ENCODE measurements at places on chromosomes 7 and 10.

DNA sequence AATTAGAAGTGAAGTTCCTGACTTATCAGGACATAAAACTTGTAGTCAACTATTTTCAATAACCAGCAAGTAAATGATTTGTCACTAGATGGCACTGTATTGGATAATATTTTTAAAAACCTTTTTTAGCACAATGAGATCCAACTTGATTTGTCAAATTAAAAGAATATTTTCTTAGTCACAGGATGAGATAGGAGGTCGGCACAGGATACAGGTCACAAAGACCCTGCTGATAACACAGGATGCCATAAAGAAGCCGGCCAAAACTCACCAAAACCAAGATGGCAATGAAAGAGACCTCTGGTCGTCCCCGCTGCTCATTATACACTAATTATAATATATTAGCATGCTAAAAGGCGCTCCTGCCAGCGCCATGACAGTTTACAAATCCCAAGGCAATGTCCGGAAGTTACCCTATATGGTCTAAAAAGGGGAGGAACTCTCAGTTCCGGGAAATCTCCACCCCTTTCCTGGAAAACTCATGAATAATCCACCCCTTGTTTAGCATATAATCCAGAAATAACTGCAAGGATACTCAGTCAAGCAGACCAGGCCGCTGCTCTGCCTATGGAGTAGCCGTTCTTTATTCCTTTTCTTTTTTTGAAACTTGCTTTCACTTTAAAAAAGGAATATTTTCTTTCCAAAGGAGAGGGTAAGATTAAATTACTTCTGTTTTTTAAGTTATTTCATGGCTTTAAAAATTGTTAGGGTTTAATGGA, 255.7 kb upstream of the MKLN1 start:
- DNase-seq = no peak

GRCh38 chr10:21463436-21463835, 62.0 kb downstream of the SKIDA1 start:
- no peak for DNase-seq

DNA sequence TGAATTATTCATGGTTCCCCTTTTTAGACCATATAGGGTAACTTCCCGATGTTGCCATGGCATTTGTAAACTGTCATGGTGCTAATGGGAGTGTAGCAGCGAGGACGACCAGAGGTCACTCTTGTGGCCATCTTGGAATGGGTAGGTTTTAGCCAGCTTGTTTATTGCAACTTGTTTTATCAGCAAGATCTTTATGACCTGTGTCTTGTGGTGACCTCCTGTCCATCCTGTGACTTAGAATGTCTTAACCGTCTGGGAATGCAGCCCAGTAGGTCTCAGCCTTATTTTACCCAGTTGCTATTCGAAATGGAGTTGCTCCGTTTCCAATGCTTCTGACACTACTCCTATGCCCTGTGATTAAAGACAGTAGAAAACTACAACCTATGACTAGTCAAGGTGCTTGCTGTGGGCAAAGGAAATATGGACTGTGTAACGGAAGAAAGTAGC, 18.8 kb upstream of the PAXIP1 start:
- no peak for DNase-seq

GRCh38 chr7:38274927-38275620, 1.6 kb upstream of the TARP start:
- DNase-seq = no peak

- no peak for DNase-seq
These were observed 59.4 kb upstream of the ZNF438 start for GRCh38 chr10:31090894-31091607.

DNA sequence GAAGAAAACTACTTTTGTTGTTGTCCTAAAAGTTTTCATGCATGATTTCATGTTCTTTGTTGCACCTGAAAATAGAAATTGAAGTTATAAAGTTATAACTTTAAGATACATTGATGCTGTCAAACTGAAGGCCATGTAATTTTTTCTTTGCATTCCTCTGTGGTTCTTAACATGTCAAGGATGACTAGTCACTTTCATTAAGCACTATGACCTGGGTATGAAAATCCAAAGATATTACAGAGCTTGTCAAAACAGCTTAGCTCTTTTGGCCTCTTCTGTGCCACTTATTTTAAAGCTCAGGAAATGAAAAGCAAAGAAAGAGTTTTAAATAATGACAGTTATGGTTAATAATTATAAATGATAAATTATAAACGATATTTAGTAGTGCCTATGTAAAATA, 241.6 kb upstream of the CACNA2D1 start:
- no peak for DNase-seq

DNA sequence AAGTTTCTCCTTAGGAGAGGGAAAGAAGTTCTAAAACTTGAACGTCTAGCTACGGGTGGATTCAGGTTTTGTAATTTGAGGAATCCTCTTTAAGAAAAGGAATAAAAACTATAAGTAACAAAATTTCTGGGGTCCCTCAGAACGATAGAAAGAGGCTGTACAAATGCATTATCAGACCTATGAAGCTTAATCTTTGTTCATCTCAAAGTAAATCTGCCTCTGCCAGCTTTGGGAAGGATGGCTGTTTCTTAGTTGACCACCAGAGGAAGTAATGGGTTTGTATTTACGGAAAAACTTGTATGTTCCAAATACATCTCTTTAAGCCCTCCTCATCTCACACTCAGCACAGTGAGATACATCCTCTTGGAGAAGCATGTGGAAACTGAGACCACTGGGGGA, 864 bp downstream of the PSTK start:
- DNase-seq = no peak

GRCh38 chr10:118922226-118922625, 107.3 kb upstream of the NANOS1 start:
- no peak for DNase-seq

DNA sequence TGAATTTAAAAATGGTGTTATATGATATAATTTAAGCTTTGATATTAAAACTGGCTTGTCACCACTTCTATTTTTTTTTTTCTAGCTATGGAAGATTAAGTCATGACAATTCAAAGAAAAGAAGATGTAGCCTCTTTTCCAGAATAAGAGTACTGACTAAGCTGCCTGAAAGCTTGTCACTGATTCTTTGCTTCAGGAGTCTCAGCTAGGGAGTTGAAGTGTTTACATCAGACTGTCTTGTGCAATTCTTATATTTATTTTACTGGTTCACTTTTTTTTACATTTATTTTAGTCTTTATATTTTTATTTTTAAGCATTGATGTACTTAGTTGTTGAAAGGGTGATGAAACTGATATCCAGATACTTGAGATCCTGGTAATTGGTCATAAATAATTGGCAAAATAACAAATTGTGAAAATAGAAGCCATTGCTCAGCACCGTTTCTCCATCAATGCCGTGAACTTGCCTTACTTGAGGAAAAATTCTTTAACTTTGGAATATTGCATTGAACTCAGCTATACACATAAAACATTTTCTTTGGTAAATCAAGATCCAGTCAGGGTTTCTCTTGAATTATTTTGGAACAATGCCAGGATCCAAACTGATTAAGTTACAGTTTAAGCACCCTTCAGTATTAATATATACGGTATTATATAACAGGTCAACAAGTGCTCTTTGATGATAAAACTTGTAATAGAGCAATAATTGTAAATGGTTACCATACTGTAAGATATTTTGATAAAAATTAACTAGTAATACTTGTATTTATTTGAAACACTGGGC, 156.4 kb downstream of the PHTF2 start:
- no peak for DNase-seq

DNA sequence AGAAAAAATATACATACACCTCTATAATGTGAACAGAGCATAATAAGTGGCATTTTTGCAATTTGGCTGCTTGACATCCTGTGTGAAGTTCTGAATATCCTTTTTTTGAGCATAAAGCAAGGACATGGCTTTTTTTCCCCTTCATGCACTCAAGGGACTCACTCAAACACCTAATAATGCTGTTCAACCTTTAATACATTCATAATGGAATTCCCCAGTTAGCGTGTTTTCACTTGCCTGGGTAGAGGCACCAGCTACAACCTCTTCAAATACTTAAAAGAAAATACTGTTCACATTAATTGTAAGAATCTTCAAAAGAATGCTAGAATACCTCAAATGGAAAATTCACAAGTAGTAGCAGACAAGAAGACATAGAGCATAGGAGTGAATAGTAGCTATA, 316.8 kb downstream of the PCDH15 start:
- no peak for DNase-seq

DNA sequence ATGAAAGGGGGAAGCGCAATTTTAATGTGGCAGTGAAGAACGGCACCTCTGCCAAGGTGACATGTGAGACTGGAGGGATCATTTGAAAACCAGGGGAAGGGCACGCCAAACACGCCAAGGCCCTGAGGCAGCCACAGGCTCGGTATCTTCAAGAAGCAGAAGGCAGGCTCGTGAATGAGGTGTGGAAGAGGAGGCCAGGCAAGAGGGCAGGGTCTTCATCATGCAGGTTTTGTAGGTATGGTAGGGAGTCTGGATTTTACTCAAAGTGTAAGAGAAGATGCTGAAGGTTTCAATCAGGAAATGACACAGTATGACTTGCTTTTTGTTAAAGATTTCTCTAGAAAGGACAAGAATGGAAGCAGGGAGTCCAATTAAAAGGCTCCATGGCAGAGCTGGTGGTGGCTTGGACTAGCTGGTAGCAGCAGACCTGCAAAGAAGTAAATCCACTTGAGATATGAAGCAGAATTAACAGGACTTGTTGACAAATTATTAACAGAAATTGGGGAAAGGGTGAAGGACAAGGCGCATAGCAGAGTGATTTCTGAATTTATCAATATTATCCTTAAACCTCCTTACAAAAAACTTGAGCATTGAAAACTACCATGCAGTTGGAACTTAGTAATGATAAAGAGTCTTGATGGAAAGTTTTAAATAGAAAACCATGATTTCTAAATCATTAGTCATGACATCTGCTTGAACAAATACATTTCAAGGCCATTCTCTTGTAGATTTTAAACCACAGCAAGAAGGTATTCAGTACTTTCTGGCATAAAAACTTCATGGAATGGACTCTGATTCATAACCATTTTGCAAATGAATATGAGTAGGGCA, 70.4 kb downstream of the COA1 start:
- DNase-seq = no peak

GRCh38 chr10:24851629-24852028, 100.8 kb downstream of the PRTFDC1 start:
- peak; percentile 2 for DNase-seq

DNA sequence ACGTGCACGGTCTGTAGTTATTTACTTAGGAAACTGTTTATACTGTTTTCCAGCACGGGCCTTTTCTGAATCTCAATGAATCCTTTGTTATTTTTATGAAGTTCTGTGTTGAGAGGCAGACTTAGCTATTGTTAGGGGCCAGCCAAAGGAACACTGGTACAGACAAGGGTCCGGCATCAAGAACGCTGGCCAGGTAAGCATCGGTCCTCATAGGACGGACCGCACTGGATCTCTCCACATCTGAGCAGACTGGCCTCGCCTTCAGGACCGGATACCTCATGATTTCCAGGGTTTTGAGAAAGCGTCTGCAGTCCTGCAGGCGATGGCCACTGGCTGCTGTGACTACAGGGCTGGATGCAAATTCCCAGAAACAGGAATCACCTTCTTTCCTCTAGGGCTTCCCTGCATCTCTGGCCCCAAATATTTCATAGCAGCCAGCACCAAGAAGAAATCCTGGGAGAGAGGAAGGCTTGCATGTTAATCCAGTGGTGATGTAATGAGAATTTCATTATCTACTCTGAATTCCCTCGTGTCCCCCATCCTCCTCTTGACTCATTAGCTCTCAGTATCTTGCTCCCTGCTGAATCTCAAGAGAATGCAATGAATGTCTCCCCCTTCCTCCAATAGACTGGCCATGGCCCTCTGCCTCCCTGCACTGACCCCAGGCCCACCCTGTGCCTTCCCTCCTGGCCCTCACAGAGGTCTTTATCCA, 325.4 kb upstream of the NPVF start:
- DNase-seq = no peak

DNA sequence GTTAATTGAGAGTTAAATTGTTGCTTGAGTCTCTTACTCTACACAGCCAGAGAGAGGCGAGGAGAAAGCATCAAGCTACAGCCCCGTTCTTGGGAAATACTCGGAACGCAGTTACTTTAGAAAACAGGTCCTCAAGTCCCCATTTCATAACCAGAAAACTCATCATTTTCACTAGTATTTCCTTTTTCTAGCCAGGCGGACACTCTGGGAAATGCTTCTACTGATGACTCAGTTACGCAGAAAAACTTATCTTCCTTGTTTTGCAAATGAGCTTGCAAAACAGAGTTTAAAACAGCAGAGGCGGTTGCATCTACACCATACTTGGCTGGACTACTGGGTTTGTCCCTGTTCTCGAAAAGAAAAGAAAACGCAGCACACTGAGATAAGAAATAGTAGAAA, 111.4 kb upstream of the FGFR2 start:
- DNase-seq = no peak

DNA sequence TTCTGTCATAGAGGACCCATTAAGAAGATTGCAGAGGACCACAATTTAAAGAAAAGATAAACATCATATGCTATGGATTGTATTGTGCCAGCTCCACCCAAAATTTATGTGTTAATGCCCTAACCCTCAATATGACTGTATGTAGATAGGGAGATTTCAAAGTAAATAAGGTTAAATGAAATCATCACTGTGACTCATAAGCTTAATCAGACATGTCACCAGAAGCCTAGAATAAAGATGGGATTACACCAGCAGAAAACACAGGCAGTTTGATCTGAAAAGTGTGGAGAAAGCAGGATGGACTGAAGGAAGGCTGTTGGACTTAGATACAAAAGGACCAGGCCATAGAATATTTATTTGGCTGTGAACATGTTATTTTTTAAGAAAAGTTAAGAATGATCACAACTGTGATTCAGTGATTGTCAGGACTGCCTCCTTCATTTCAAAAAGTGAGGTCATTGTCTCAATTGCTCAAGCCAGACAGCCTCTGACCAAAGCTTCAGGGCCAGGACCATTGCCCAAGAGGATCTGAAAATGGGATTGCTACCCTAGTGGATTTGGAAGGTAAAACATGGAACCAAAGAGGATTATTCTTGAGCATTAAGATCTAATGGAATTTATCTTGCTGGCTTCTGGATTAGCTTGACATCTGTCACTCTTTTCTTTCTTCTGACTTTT, 270.8 kb upstream of the POM121L12 start:
- no peak for DNase-seq

GRCh38 chr10:49550563-49550962, 11.6 kb upstream of the ERCC6 start:
- DNase-seq = no peak

DNA sequence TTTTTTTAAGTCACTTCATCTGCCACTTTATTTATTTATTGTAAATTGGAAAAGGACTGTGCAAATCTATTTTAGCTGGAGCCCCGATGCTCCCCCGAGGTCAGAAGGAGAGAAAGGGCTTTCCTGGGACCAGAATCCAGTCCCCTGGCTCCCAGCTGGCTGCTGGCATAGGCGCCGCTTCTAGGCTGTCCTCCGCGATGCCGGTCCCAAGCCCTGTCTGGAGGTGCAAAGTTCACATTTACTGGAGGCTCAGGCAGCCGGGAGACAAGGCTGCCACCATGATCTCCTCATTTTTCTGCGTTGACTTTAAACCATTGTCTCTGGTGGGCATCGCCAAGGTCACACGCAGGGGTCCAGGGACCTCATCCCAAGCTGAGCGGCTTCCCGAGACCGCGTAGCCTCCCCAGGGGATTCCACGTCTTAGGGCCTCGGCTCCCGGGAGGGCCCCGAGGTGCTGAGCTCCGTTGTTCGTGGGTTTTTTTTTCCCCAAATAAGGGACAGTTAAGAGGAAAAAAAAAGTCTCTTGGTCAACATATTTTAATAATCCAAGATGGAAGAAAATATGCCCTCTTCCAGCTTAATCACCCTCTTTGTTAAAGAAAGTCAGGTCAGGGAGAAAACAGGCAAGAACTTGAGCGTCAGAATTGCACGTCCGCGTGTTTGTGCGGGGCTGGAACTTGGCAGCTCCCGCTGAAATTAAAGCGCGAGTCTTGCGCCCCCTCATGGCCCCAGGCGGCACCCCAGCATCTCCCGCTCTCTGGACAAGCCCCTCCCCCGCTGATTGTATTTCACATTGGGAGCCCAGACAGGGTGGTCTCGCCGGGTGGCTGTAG, 11.9 kb downstream of the RGR start:
- DNase-seq = no peak
